ENCODE measurements at places on chromosomes 3 and 15.

DNA sequence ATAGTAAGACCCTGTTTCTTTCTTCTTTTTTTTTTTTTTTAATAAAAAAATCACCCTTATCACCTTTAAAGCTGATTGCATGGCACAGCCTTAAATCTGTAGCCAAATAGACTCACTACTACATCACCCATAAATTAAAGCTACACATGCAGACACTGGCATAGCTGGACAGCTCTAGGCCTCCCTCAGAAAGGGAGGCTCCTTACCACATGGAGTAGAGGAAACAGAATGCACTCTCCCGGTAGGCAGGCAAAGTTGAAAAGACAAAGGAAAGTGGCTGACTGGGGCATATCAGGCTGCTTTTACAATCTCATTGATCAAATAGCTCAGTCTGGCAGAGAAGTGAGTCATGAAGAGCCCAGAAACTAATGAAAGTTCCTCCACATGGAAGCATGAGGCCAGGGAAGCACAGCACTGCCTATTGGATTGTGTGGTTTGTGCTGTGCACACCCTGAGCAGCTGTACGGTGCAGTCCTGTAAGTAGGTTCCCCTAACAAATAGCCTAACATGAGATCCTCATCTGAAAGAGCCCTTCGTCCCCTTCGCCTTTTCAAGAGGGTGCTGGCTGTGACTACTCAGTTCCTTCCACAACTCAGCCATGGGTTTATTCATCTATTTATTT lies 32.7 kb upstream of the FAM98B start:
- no peak for DNase-seq
- no peaks in the 10 kb centered on the region for H3K36me3 ChIP-seq
- no peaks in the 10 kb centered on the region for H3K4me1 ChIP-seq
- H3K27me3 ChIP-seq, result peaks cover 5% of the 10 kb centered on the region
- no peak overlapping the region for H3K27ac ChIP-seq
- no peak overlapping the region for H3K4me3 ChIP-seq

GRCh38 chr3:63086190-63086589 lies 191.9 kb upstream of the SYNPR start:
- DNase-seq, result no peak
- H3K4me1 ChIP-seq, result no peaks in the 10 kb centered on the region
- peaks cover 2% of the 10 kb centered on the region for H3K27me3 ChIP-seq
- H3K4me3 ChIP-seq, result no peak overlapping the region
- no peak overlapping the region for H3K27ac ChIP-seq

DNA sequence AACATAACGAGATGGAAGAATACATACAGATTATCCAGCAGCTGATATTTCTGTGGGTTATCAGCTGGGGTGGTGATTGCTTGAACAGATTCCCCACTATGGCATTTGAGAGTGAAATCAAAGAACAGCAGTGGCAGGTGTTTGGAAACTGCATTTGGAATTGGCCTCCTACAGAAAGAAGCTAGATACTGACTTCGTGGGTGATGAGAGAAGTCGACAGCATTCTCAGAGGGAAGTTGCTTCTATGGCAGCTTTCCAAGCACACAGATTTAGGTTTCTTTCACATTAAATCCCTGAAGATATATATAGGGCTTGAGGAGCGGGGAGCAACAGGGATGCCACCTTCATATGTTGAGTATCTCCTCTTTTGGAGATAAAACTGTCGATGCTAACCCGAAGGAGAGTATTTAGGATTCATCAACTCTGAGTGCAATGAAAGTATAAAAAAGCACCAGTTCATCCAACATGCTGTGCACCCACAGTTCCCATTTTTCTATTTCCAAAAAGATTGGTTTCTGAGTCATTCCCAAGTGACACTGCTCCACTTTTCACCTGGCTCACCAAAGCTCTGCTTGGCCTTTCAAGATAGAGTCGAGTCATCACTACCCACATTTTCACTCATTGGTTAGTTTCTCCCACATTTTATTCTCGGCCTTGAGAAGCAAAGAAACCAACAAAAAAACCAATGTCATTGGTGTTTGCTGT lies 579.8 kb upstream of the SUCLG2 start:
- peaks cover 4% of the 10 kb centered on the region for H3K36me3 ChIP-seq
- H3K27ac ChIP-seq, result no peak overlapping the region
- no peaks in the 10 kb centered on the region for H3K4me1 ChIP-seq
- H3K4me3 ChIP-seq, result no peak overlapping the region
- no peak for DNase-seq

- no peak for DNase-seq
- no peaks in the 10 kb centered on the region for H3K36me3 ChIP-seq
- H3K27ac ChIP-seq, result no peak overlapping the region
- no peak overlapping the region for H3K4me3 ChIP-seq
- no peaks in the 10 kb centered on the region for H3K4me1 ChIP-seq
Observed at GRCh38 chr3:21188459-21188858, 562.6 kb downstream of the ZNF385D start.

DNA sequence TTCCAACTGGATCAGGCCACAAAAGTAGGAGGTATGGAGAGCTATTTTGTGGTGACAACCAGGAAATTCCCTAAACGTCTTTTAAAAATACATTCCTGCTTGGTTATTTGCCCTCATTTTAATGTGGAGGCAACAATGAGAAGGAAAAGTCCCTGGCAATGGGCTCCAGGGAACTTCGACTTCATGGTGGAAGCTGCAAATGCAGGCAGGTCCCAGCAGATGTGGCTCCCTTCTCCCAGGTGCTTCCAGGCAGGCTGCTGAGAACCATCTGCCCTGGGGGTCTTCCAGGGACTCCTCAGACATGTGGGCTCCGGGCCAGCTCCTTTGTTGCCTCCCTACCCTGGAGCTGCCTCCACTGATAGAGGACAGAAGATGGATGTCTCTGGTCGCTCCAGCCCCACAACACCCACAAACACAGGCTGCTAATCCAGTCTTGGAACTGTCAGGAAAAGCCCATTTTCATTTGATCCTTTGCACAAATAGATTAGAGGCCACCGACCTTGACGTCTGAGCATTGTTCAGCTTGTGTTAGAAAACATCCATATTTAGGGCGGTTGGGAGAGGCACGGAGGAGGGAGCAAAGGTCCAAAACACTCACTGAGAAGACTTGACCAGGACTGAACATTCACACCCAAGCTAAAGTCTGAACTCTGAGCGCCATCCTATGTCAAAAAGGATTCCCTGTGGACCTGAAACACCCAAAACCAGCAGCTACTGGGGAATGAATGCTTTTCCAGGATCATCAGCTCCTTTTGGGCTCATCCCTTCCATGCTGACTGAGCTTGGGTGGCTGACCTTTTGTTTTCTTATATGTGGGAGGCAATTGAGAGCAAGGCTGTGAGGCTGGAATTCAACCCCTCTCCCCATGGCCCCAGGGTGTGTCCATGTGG lies 30.2 kb upstream of the SLCO2A1 start:
- no peaks in the 10 kb centered on the region for H3K4me1 ChIP-seq
- no peak for DNase-seq
- no peaks in the 10 kb centered on the region for H3K27me3 ChIP-seq
- H3K4me3 ChIP-seq, result no peak overlapping the region
- no peak overlapping the region for H3K27ac ChIP-seq

Measured in immature natural killer cell (primary cell).